ENCODE measurements at places on chromosomes 5 and 9.

DNA sequence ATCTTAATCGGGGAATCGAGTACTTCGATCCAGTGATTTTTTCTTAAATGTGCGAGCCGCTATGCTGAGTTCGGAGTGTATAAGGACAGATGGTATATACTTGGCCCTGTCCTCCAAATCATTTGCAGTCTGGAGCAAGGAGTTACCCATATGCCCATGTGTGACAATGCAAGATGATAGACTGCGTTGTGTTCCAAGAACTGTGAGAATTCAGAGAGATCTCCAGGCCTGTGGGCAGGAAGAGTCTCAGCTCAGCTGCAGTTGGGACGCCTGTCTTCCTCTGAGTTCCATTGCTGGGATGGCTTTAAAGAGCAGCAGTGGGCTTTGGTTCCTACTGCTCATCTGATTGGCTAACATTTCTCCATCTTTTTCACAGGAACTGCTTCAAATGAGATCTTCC is 106.6 kb downstream of the ADAMTS16 start:
- no peak for DNase-seq

GRCh38 chr5:98827161-98827560 is 53.7 kb downstream of the RGMB start:
- peak; percentile 14 for DNase-seq

DNA sequence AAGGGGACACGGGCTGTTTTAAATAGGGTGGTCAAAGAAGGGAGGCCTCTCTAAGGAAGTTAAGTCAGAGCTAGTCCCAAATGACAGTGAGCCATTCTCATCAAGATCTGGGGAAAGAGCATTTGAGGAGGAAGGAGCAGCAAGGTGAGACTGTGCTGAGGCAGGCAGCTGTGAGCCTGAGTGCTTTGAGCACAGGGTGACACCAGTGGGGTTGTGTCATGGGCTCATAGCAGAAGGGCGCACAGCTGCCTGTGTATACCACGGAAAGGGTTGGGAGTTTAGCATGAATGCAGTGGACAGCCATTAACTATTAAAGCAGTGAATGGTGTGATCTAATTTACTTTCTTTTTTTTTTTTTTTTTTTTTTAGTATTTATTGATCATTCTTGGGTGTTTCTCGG is 19.2 kb downstream of the DMRT1 start:
- DNase-seq, result no peak

DNA sequence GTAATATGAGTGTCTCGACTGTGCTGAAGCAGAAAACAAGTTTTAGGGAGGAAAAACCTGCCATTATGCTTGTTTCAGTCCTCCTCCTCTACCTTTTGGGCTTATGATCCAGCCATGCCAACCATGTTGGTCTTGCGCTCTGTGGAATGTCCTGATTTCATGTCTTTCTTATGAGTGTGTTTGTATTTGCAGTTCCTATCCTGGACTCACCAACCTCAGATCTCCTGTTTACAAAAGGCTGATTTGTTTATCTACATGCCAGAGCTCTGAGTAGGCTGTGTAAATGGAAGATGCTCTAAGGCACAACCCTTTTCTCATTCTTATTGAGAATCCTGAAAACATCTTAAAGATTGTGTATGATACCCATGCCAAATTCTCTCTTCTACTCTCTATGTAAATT is 138.6 kb downstream of the ARHGEF28 start:
- no peak for DNase-seq

- DNase-seq, result no peak
Measured at GRCh38 chr5:15757103-15757502, 257.1 kb downstream of the FBXL7 start.

DNA sequence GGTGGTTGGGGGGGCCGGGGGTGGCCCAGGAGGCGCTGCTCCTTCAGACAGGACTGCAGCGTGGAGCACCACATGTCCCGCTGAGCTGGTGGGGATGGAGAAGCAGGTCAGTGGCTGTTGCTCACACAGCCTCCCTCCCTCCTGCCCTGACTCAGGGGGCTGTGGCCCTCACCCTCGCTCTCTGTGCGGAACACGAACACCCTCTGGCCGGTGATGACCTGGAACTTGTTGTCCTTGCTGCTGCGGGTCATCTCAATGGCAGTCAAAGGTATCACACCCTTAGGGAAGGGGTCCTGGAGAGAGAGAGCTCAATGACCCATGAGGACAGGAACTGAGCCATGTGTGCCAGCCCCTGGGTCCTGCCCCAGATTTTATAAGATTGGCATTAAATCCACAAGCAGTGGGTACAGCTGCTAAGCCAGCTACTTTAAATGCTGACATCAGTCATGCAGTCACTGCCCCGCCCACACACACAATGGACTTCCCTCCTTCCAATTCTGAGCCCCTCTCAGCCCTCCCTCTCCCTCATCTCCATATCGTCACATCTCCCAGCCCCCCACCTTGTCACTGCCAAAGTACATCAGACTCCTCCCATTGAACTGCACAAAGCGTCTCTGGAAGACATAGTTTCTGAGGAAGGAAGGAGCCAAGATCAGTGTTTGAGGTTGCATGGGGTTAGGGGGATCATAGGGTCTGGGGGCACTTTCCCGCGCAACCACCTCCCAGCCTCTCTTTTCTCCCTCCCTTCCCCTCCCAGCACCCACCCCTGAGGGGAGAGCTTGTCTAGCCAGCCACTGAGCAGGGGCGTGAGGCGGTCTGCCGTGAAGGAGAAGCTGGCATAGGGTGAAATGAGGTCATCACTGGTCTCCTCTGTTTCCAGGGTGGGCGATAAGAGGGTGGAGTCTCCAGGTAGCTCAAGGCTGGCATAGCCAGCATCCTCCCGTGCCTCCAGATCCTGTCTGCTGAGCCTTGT is 8.9 kb downstream of the ARAP3 start:
- DNase-seq, result no peak

- no peak for DNase-seq
Measured at GRCh38 chr5:14968796-14969195, 97.2 kb upstream of the ANKH start.

DNA sequence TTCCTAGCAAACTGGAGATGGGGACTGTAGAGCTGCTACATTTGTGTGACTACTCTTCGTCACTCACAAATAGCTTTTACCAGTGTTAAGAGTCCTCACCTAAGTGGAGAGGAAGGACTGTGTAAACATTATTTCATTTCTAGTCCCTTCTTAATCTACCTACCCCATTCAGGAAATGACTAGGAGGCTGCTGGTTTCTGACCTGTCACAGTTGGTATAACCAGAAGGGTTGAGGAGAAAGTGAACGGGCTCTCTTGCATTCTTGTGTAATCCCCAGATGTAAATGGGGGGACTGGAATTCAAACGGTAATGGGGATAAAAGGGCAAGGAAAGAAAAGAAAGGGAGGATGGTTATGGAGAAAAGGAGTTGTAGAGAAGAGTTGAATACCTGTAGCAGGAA is 35.4 kb upstream of the BNIP1 start:
- no peak for DNase-seq

GRCh38 chr9:124368692-124369091 is 46.5 kb downstream of the PSMB7 start:
- no peak for DNase-seq

- no peak for DNase-seq
Measured at GRCh38 chr5:181204826-181205760, at the start of gene TRIM7. TSS of gene TRIM7 (minus strand) at chr5:181205196. CDS start at chr5:181205110, 86 bp downstream.

DNA sequence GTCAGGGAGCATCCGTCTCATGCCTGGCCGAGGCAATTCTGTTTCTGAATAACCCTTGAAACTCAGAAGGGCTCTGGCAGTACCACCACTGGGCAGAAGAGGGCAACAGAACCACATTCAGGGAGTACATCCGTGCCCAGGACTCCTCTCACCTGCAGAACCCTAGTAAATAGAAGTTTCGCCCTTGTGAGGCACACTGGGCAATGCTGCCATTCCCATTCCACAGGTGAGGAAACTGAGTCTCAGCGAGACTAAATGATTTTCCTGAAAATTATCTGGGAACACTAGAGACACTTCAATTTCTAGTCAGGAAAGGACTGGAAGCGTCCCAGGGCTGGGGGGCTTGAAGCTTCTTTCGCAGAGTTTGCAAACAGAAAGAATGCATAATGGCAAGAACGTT is 74.7 kb downstream of the FGF1 start:
- DNase-seq, result peak; percentile 55

DNA sequence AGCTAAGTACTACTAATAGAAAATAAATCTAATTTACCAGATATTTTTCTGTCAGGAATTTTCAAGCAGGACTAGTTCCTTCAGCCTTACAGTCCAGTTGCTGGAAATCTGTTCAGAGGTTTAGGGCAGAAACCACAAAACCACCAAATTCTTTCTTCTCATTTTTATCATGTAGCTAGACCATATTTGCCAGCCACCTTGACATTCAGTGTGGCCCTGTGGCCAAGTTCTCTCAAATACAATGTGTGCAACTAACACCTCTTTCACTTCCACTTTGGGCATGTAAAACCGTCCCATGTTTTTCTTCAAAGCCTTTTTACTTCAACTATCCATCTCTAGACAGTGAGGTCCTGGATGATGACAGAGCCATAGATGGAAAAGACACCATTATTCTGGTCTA is 1133.2 kb upstream of the CDH18 start:
- no peak for DNase-seq

GRCh38 chr5:96483878-96484277 is 50.8 kb upstream of the PCSK1 start:
- DNase-seq, result no peak

GRCh38 chr9:38700695-38701094 is 19.2 kb downstream of the FAM240B start:
- no peak for DNase-seq

- no peak for DNase-seq
Measured at GRCh38 chr9:4389755-4390154, 89.9 kb upstream of the GLIS3 start.

DNA sequence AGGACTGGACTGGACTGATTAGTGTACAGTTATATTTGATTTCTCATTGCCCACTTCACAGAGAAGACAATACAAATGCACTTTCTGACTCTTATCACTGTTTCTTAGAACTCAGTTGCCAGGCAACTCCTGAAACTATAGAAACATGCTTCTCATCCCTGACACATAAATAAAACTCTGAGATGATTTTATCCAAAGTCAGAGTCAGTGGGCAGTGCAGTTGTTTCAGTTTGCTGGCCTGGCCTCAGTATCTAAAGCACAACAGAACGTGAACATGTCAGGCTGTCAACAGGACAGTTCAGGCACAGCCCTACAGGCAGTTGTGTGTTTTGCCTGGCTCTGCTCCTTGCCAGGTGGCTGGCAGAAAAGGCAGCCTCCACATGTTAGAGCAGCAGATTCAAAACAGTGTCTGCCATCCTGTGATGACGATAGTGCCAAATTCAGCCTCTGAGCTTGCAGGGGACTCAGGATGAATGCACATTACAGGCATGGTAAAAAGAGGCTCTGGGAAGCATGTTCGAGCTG is 65.1 kb upstream of the CCDC152 start:
- DNase-seq, result no peak

GRCh38 chr9:108586471-108587139 is 269.2 kb downstream of the ACTL7B start:
- no peak for DNase-seq

DNA sequence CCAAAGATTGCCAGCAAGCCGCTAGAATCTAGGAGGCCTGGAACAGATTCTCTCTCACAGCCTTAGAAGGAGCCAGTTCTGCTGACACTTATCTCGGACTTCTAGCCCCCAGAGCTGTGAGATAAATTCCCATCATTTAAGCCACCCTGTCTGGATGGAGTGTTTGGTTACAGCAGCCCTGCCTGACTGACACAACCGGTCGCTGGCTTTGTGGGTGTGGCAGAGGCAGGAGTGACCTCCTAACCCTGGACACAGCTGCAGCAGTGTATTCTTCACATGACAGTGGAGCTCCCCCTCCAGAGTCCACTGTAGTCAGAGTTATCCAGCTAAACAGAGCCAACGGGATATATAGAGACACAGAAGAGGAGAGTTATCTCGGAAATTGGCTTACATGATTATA is 21.2 kb upstream of the IL17B start:
- DNase-seq, result no peak

DNA sequence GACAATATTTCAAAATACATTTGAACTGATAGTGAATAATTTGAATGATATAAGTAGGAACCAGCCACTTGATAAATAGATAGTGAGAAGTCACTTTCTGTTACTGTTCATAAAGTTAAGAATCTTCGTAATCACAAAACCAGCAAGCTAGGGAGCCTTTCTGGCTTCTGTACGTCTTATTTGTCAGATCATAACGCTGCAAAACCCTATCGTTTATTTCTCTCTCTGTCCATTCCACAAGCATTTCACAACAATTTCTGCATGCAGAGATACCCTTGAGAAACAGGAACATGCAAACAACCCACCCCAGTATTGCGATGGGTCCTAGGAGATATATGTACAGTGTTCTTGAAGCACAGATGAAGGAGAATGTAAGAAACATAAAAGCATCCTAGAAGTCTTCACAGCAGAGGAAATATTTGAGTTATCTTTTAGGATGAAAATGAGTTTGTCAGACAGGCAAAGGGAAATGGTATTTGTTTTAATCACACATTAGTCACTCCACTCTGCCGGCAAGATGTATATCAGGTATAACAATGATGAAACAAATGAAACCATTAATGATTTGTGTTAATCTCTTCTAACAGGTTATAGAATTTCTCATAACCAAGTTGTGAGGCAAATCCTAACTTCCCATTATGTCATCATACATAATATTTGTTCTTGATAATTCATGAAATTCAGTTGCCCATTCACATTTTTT is 668.7 kb upstream of the FTMT start:
- no peak for DNase-seq

- no peak for DNase-seq
Measured at GRCh38 chr9:132486706-132487350, 76.8 kb downstream of the CFAP77 start.

DNA sequence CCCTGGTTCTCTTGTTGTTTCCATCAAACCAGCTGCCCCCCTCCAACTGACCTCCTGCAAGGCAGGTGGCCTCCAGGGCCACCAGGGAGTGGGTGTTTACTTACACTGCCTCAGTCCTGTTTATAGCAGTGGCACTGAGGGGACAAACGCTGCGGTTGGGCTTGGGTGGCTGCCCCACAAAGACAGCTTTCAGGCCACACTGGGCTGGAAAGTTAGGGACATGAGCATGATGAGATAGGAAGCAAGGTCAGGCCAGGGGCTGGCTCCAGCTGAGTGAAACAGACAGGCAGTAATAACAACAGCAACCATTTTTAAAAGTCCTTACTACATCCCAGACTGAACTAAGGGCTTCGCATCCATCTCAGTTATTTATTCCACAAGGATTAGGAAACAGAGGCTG is 20.6 kb downstream of the BOD1 start:
- DNase-seq, result no peak

GRCh38 chr9:116543731-116544400 is 143.2 kb upstream of the TRIM32 start:
- DNase-seq, result no peak

- DNase-seq, result no peak
Measured at GRCh38 chr5:39441838-39442237, 17.1 kb upstream of the DAB2 start.

GRCh38 chr9:91059713-91060112 is 258.1 kb downstream of the SYK start:
- no peak for DNase-seq

DNA sequence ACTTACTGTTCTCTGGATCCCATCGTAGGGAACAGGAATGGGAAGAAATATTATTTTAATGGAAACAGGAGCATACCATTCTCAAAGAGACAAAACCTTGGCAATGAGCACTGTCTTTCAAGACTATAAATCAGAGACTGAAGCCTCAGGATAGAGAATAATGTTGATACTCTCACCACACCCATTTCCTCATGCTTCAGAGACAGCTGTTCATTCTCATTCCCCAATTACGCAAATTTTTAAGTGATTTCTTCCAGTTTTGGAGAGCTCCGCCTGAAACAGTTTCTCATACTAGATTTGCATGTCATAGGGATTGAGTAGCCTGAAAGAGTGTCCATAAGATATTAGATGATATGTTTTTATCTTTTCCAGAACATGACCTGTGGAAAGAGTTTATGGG is 290.5 kb upstream of the RASA1 start:
- no peak for DNase-seq
